ENCODE measurements at places on chromosomes 3 and 15.

GRCh38 chr3:116083683-116084082, 361.6 kb downstream of the LSAMP start:
- DNase-seq = no peak

GRCh38 chr3:46027736-46028397, 584 bp upstream of the XCR1 start:
- no peak for DNase-seq

DNA sequence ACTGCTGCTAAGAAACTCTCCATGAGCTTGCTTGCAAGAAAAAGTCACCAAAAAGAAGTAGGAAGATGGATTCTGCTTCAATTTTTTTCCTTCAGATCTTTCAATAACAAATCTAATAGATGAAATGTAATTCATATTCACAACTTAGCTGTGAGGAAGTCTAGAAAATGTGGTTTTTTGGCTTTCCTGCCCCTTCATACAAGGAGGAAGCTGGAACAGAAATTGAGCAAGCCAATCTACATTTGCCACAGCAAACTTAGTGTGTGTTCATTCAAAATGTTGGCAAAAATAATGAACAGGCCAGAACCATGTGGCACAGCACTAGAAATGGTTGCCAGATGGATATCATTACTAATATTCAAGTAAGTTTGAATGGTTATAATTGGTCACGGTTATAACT, 93.2 kb upstream of the NEDD4 start:
- DNase-seq = no peak

GRCh38 chr3:171458864-171459136, 1.4 kb downstream of the TNIK start:
- no peak for DNase-seq

GRCh38 chr3:128698211-128699047, 27.6 kb upstream of the RAB7A start:
- no peak for DNase-seq

- DNase-seq = no peak
Measured at GRCh38 chr3:62211675-62212429, 161.5 kb downstream of the FEZF2 start.

- no peak for DNase-seq
Measured at GRCh38 chr3:125054062-125054448, 1.7 kb downstream of the HEG1 start.

DNA sequence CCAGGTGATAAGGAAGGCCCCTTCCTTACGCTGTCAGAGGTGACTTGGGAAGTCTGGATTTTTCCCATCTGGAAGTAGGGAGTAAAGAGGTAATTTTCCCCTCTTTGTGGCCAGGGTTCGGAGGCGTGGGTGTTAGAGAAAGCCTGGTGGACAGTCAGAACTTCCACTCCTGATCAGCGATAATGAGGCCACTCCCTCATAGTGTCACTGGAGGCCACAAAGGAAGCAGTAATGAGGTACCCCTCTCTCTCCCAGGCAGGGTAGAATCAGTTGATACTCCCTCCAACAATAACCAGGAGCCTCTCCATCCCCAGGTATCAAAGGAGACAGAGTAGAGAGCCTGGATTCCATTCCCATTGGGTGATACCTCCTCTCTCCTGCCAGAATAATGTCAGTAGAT, 30.0 kb downstream of the AP4E1 start:
- no peak for DNase-seq
